D341Med (cell line): ENCODE measurements at places on chromosomes 13 and 19.
A peak's percentile ranks its signal among the peaks of the same experiment; 100 is the strongest.

GRCh38 chr13:98100481-98100880 lies 42.4 kb upstream of the FARP1 start:
- DNase-seq = no peak

- no peak for DNase-seq
Measured at GRCh38 chr19:55527197-55528029, 9.5 kb downstream of the SBK2 start.

GRCh38 chr19:43455321-43456113 lies 9.9 kb downstream of the LYPD3 start:
- no peak for DNase-seq

DNA sequence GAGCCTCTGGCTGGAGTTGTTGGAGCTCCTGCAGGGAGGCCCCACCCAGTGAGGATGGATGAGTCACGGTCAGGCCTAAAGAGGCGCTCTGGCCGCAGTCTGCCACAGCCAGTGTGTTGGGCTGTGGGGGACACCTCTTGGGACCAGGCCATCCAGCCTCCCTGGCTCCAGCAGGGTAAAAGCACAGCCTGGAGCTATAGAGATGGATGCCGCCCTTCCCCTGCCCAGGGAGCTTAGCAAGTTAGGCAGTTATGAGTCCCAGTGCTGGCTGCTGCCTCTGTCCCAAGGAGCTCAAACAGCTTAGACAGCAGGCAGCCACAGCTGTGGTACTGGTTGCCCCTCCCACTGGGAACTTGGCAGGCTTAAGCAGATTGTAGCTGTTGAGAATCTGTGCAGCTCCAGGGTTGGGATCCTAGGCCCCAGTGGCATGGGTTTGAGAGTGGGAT lies 100.9 kb downstream of the NDFIP2 start:
- peak; percentile 54 for DNase-seq

- no peak for DNase-seq
Measured at GRCh38 chr19:40080289-40080688, 10.5 kb downstream of the ZNF780A start.

DNA sequence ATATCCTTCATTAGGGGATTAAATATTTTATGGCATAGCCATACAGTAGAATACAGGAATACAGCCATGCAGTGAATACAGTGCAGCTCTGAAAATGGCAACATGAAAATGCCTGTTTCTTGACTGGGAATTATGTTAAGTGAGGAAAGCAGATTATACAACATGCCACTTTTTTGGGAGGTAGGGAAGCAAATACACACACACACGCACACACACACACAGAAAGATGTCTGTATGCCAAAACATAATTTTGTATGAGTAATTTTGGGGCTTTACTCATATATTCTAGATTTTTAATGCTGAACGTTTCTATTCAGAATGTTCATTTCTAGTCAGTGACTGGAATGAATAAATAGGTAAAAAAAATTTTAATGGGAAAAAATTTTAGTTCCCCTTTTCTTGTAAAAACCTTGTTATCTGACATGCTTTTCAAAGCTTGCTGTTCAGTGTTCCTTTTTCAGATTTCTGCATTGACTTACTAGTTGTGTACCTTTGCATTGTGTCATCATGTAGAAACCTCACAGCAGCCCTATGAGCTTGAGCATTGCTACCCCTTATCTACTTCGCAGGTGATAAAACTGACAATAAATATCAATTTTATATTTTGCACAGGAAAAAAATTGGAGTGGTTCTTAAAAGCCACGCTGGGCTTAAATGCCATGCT lies 7.8 kb downstream of the GPR183 start:
- no peak for DNase-seq

DNA sequence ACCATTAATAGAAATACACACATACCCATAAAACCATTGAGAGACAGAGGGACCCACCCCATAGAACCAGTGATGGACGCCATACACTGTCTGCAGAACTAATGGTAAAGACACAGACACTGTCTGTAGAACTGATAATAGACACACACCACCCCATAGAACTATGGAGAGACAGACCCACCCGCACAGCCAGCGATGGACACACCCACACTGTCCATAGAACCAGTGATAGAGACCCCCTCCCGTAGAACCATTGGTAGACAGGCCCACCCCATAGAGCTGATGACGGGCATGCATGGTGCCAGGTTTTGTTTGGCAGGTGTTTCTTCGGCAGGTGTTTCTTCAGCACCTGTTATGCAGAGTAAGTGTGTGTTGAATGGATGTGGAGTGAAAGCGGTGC lies 88.3 kb upstream of the TEX29 start:
- DNase-seq = no peak

GRCh38 chr19:18807861-18808331 lies 16.8 kb upstream of the COMP start:
- no peak for DNase-seq

DNA sequence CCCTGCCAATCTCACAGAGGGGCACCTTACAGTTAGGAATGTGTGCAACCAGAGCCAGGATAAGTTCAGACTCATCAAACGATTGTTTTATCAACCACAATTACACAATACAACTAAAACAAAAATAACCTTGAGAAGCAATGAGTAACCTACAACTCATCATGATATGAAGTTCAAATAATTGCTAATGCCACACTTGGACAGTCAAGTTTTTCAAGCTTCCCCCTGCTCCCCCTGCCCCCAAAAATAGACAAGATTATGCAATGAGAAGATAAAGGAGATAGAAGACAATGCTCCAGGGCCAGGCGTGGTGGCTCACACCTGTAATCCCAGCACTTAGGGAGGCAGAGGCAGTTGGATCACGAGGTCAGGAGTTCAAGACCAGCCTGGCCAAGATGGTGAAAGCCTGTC lies 13.6 kb upstream of the KPNA3 start:
- no peak for DNase-seq

GRCh38 chr19:46762245-46762890 lies 16.1 kb upstream of the STRN4 start:
- no peak for DNase-seq

DNA sequence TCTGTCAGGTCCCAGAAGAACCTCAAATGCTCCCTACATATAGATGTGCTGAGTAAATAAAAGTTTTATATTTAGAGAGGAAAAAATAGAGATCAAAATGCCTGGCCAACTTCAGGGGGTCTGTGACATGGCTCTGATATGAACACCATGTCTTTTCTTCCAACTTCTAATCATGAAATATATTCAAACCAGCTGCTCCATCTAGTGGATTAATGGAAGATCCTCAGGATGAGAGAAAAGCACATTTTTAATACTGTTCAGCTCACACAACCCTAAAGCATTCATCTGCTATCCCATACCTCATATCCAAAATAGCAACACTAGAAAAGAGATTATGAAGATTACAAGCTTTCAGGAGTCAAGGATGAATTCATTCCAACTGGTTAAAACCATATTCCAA lies 56.0 kb upstream of the DOCK9 start:
- no peak for DNase-seq

GRCh38 chr19:46364359-46364758 lies 17.5 kb downstream of the PPP5C start:
- DNase-seq = no peak

GRCh38 chr19:10549733-10550132 lies 6.0 kb downstream of the ATG4D start:
- no peak for DNase-seq

DNA sequence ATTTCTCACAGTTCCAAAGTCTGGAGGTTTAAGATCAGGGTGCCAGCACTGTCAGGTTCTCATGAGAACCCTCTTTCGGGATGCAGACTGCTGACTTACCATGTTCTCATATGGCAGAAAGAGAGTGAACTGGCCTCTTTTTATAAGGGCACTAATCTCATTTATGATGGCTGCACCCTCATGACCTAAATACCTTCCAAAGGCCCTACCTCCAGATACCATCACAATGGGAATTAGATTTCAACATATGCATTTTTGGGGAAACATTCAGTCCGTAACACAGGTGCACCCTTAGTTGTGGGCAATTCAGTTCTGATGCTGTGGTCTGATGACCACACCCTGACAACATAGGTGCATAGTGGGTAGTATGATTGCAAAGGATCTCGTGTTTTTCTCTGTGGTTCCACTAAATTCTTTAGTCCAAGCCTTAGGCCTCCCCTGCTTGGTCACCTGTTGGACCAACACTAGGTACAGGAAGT lies 33.3 kb downstream of the GARRE1 start:
- DNase-seq = no peak

DNA sequence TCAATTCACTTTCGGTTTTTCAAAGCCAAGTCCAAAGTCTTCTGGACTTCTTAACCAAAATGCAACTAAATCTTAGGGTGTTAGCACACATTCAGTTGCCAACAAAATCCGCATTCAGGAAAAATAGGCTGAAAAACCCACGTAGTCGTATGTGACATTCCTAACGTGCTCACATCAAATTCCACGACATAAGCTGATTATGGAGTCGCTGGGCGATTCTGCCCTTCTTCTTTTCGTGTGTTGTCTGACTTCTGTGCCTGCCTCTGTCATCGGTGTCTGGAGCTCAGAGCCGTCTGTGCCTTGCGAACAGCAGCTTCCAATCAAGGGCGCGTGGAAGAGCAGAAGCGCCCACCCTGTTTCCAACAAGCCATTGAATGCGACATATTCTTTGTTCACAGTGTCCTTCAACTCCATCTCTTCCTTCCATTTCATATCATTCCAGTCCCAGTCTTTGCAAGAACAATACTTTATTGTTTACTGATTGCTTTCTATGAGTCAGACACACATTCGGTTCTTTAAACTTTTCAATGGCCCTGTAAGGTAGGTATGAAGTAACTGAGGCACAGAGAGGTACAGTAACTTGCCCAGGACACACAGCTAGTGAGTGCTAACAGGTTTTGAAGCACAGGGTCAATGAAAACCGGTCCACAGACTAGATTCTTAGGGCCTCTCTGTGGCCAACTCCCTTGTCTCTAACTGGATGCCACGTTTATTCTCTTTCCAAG lies 8.2 kb upstream of the ZNF507 start:
- no peak for DNase-seq

GRCh38 chr13:44627441-44627840 lies 51.3 kb upstream of the TSC22D1 start:
- no peak for DNase-seq

- DNase-seq = no peak
Measured at GRCh38 chr13:31038834-31039552, 106.5 kb downstream of the TEX26 start.

- DNase-seq = no peak
Measured at GRCh38 chr19:16715611-16716010, 4.0 kb upstream of the NWD1 start.

- peak; percentile 88 for DNase-seq
Measured at GRCh38 chr19:43526884-43527859, at the start of gene ETHE1. Gene ETHE1 (minus strand): TSS chr19:43527201. CDS start chr19:43527177, 24 bp downstream.
